ENCODE measurements at places on chromosomes 1 and 21.

DNA sequence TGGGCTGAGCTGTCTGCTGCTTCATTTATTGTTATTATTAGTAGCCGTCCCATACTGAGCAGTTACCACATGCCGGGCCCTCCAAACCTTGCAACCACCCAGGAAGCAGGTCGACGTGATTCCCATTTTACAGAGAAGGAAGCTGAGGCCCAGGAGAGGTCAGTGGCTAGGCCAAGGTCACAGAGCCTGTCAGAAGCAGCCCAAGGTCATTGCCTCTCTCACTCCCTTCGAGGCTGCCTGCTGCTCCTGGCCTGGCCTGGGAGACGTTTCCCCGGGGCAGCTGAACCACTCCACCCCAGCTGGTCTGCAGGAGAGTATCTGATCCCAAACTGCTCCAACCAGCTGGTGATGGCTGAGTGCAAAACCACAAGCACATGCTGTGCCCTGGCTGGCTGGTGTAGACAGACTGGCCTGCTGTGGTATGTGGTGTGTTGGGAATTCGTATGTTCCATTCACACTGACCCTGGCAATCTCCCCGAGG is 6.5 kb downstream of the PADI4 start:
- DNase-seq: no peak

GRCh38 chr1:11559591-11559970 is 80.6 kb downstream of the DISP3 start:
- DNase-seq: no peak

GRCh38 chr1:53218201-53218600 is 2.2 kb downstream of the CZIB start:
- no peak for DNase-seq

DNA sequence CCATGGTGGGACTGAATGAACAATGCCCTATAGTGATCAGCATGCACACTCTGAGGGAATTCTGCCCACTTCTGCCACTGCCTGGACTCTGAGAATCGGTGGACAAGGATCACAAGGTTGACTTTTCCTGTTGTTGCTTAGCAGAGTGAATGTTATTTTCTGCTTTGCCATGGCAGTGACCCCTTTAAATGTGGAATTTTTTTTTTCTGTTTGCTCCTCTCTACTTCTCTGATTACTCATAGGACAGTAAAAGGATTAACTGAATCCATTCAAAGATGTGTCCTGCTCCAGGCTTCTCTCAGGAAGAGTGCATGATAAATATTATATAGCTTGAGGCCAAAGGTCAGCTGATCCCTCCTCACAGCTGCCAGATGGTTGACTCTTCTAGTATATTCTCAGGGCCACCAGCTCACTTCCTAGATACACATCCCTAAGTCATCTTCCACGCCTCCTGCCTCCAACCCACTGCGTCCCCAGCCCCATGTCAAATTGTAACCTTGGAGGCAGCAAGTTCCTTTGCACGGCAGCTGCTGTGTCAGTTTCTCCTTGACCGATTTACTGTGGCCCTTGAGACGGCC is 74.0 kb upstream of the RALGPS2 start:
- DNase-seq: no peak

GRCh38 chr1:74343216-74343615 is 108.0 kb downstream of the TNNI3K start:
- DNase-seq: no peak

DNA sequence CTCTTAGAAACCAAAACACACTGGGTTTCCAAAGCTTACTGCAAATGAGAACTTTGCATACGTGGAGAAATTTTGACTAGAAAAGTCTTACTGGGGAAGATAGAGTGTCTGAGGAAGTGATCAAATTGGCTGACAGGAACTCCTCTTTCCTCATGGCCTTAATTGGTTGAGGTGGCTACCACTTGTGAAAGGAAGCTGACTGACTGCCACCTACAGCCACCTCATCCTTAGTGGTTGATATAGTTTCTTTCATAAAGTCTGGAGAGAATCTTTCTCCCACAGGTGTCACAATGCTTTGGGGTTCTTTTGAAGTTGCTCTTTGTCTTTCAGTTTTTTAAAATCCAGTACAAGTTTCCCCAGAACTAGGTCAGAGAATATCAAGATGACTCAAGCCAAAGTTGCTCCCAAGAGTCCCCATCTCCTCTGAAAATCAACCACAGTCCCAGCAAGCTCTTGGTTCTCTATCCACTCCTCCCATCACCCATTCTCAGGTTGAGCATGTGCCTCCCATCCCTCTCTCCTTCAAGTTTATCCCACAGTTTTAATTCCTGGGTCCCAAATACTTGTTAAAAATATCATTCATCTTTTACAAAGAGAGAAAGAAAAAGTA is 43.3 kb downstream of the GPR88 start:
- no peak for DNase-seq
